ENCODE measurements at places on chromosomes 6 and 20.

DNA sequence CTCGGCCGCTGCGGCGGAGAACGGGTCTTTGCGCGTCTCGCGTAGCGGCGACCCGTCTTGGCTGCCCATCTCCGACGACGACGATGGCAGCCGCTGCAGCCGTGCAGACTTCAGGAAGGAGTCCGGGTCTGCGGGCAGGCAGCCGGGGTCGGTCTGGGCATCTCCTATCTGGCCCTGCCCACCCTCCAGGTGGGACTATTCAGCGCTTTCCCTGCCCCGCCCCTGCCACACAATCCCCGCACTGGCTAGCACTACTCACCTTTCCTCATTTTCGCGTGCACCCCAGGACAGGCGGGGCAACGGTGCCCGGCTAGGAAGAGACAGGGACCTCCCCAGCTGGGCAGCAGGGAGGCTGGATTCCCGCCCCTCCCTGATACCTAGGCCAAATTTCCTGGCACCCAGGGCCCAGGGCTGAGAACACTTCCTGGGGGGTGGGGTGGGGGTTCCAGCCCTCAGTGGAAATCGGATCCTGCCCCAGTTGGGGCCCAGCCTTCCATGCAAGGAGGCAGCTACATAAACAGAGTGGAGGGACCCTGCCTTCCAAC is 9.2 kb downstream of the GGT7 start:
- no peak for DNase-seq

DNA sequence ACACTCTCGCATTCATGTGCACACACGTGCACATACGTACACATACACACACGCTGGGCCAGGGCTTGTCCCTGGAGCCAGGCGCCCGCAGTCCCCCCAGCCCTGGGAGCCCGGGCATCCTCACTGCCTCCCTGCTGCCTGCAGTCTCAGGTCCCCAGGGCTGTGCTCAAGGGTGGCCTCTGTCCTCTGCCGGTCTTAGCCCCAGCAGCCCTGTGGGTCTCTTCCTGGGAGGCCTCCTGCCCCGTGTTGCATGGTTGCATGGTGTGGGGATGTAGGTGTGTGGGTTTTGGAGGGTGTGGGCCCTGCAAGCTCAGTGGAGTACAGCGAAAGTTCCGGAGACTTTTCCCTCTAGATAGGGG is 101.5 kb downstream of the TMEM242 start:
- no peak for DNase-seq

GRCh38 chr20:62359043-62359490 is 8.0 kb downstream of the LAMA5 start:
- DNase-seq, result no peak

GRCh38 chr6:26550250-26550993 is 12.3 kb downstream of the HMGN4 start:
- no peak for DNase-seq

- no peak for DNase-seq
These were observed 207.6 kb upstream of the FOXA2 start for GRCh38 chr20:22791877-22792525.

- no peak for DNase-seq
These were observed 232.9 kb upstream of the SASH1 start for GRCh38 chr6:148109732-148110131.

DNA sequence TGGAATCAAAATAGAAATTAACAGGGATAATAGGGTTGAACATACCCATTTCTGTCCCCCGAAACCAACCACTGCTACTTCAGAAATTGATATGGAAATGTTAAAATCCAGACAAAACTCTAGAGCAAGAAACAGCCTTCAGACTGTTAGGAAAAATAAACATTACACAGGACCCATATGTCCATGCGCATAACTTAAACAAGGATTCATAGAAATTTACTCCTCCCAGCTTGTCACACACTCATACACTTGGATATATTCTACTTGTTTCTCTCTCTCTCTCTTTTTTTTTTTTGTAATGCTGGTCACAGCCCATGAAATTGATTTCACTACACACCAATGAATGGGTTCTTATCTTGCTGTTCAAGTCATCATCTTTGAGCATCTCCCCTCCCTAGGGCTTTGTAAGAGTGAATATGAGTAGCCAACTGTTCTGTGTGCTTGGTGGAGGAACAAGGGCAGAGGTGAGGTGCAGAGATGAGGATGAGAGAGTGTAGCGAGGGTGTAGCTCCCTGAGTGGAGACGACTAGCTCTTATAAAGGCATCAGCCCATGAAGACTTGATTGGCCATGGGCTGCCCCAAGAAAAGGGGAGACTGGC is 61.8 kb upstream of the MLN start:
- no peak for DNase-seq

- no peak for DNase-seq
These were observed 1.0 kb downstream of the NAPB start for GRCh38 chr20:23419995-23420901.

DNA sequence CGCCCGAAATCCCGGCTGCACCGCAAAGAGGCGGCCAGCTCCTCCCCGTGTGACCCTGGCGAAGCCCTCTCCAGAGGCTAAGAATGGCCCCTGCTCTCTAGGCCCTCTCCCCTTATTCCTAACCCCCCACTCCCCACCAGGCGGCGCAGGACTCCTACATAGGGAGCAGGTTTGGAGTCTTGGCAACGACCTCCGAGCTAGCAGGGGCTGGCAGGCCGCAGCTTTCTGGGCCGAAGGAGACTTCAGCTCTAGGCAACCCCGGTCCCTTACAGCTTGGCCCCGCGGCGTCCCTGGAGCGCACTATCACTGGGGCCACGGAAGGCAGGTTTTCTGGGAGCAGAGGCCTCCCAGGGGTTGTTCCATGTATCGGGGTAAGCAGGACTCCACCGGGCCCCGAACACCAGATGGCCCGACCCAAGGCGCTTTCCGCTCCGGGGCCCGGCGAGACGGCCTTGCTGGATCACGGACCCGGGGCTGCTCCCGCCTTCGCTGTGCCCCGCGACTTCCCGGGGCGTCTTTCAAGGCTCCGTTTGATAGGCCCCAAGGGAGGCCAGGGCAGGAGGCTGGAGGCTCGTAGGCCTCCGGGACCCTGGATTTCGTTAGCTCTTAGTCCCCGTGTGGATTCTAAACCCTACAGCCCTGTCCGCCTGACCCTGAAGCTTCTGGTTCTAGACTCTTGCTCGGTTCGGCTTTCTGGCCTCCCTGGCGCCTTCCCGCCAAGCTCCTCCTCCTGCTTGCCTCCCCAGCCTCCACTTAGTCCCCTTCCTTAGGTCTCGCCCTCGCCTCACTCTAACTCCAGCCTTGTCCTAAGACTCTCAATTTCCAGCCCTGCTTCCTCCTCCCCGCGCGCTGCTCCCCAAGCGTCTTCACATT is 1.9 kb downstream of the SLC32A1 start:
- DNase-seq, result peak; percentile 71

GRCh38 chr6:128379577-128379976 is 140.8 kb downstream of the PTPRK start:
- DNase-seq, result no peak

DNA sequence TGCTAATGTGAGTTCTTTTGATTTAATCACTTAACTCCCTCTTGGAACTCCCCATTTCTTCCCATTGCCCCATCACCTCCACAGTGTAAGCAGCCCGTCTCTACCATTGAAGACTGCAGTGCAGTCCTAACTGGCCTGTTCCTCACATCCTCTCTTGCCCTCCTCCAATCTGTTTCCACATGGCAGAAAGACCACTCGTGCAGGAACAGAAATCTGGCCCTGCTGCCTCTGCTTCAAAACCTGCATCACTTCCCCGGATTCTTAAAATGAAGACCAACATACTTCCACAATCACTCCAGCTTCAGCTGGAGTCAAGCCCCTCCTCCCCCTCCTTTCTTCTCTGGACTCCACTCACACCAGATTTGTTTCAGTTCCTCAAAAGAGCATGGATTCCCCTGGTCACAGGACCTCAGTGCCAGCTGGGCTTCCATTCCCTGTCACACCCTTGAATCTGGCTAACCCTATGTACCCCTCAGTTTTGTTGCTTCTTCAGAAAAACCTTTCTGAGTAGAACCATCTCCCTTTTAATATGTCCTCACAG is 802.3 kb downstream of the MAFB start:
- DNase-seq, result no peak

GRCh38 chr20:2978519-2978918 is 64.9 kb upstream of the GNRH2 start:
- DNase-seq, result no peak

- no peak for DNase-seq
These were observed 151.9 kb downstream of the PTPRT start for GRCh38 chr20:43037605-43038309.

- DNase-seq, result no peak
These were observed 279.6 kb downstream of the NRN1 start for GRCh38 chr6:5726976-5727718.

GRCh38 chr6:134436281-134436815 is 118.4 kb upstream of the SGK1 start:
- peak; percentile 36 for DNase-seq

DNA sequence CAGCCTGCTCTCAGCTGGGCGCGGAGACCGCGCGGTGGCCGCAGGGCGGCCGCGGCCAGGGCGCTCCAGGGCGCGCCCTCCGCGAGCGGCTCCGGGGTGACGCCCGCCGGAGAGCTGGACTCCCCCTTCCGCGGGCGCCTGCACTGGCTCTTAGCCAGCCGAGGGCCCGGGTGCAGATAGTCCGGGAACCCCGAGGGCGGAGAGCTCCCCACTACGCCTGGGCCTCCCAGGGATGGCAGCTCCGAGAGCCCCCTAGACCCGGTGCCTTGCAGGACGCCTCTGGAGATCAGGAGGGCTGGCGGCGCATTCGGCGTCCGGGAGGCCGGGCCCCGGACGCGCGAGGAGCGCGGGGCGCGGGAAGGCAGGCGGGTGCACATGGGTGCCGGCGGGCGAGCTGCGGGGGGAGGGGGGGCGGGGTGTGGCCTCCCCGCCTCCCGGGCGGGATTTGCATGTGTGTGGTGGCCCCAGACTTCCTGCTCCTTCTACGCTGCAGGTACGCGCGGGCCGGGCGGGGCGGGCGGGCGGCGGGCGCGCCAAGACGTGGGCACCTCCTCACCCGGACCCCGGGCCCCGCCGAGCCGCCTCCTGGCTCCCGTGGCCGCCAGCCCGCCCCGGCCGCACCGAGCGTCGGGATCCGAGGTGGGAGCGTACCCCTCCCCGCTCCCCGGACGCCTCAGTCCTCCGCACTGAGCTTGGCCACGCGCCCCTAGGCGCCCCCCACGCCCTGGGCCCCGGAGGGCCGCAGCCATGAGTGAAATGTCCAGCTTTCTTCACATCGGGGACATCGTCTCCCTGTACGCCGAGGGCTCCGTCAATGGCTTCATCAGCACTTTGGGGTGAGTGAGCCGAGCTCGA is at the start of gene ITPR3:
Gene ITPR3 (plus strand): TSS at position 467 of the 855 bp plus-strand sequence. CDS start 281 bp downstream, at position 748.
- DNase-seq, result peak; percentile 99

GRCh38 chr6:144013486-144013909 is 5.4 kb upstream of the PLAGL1 start:
- peak; percentile 41 for DNase-seq

GRCh38 chr20:12740647-12741046 is 268.1 kb upstream of the SPTLC3 start:
- no peak for DNase-seq

GRCh38 chr6:17863901-17864754 is 123.3 kb downstream of the KIF13A start:
- no peak for DNase-seq

DNA sequence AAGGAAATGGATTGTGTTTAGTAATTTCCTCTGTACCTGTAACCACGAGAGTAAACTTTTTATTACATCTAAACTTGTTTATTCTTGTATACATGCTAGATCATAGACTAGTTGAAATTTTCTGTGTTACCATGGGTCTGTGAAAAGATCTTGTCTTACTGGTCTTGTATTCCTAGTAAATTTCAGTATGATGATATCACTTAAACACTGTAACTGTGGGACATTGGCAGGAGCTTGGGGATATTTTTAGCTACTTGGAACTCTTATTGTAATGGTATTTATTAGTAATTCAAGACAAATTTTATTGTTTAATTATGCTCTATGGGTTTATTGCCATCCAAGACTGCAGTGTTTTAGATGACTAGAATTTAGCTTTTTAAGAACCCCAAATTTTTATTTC is 25.9 kb upstream of the TULP4 start:
- no peak for DNase-seq

DNA sequence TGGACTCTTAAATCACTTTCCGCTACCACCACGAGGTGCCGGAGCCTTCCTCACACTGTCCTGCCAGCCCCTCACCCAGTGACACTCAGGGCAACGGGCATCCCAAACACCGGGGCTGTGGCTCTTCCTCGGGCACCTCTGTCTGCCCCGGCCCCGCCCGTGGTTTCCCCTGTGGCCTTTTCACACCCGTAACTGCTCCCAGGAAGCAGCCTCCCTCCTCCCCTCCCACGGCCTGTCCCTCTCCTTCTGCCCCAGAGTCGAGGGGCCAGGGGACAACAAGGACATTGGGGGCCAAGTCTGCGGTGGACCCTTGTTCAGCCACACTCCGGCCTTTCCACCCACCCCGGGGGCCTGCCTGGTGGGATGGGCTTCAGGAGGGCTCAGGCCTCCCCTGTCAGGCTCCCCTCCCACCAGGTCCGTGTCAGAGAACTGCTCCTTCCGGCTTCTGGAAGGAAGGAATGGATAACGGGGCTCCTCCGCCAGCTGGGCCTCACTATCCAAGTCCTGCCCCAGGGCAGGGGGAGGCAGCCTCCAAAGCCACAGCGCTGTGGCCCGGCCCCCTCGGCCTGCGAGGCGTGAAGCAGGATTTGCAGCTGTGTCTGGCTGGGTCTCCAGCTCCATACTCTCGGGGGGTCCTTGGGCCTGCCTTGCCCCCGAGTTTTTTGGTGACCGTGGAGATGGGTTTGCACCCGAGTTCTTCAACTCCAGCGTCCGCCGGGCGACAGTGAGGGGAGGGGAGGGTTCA is 54.7 kb upstream of the CHRNA4 start:
- no peak for DNase-seq

- no peak for DNase-seq
These were observed 1.1 kb upstream of the RPS12 start for GRCh38 chr6:132813173-132813856.

DNA sequence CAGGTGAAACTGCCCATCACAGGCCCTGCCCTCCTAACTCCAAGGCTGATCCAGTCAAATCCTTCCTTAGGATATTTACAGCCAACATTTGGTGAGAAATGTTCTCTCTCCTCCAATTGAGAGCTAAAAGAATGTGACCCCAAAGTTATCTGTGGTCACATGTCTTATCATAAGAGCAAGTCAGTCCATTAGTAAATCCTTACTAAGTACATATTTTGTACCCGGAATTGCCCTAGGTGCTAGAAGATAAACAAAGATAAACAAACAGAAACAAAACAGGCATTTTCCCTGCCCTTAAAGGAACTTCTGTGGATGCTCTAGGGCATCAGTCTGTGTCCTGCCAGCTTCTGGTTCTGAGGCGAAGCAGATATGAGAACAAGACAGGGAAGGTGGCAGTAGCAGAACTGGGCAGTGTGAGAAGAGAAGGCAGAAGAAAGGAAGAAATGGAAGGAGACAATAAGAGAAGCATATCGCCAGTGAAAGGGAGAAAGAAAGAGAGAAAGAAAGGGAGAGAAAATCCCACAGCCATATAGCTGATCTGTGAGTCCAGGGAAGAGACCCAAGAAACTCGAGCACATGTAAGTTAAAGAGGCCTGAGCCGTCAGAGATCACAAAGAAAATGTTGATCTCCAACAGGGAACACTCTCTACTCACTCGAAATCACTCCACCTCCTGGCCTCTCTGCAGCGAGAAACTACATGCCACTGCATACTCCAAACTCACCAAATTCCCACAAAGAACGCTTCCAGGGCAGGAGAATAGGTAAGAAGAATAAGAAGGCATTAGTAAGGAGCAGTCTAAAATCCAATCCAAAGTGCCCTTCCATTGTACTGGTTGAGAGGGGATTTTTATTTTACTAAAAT is 41.7 kb downstream of the CDK5RAP1 start:
- no peak for DNase-seq
